ENCODE measurements at places on chromosomes 13 and 19.

- DNase-seq, result no peak
Observed at GRCh38 chr13:95129004-95129403, 172.2 kb downstream of the ABCC4 start.

GRCh38 chr19:20565321-20566018 is at the start of gene ZNF737:
Gene ZNF737 (minus strand): TSS chr19:20565781. CDS start chr19:20565640, 141 bp downstream.
- peak; percentile 96 for DNase-seq

DNA sequence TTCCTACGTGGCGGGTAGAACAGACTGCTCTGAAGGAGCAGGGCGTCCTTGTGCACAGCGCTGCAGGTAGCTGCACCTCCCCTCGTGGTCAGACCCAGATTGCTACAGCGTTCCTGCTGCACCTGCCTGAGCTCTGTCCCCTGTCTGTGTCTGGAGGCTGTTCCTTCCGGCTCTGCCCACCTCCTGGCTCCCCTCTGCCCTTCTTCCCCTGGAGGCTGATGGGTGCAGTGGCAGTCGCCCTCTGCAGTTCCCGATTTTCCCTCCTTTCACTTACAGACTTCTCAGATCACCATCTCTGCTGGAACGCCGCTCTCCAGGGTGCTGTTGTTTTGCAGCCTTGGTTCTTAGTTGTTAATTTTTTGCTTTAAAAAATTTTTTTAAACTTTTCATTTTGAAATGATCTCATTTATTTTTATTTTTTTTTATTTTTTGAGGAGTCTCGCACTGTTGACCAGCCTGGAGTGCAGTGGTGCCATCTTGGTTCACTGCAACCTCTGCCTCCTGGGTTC is 53.6 kb downstream of the SMARCA4 start:
- no peak for DNase-seq

DNA sequence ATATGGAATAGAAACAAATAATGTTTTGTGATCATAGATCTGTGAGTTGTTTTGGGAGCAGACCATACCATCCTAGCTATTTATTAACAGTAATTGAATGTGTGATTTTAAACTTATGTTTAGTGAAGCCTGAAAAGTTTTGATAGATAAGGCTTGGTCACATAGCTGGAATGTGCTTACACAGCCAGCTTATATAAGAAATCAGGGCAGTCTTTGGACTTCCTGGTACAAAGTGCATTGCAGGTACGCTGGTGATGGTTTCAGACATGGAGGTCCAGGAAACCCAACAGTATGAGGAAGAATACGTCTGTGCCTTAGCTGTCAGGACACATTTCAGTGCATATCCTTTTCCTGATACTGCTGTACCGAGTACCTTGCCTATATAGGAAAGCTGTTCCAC is 2316.2 kb upstream of the PCDH20 start:
- DNase-seq, result no peak

DNA sequence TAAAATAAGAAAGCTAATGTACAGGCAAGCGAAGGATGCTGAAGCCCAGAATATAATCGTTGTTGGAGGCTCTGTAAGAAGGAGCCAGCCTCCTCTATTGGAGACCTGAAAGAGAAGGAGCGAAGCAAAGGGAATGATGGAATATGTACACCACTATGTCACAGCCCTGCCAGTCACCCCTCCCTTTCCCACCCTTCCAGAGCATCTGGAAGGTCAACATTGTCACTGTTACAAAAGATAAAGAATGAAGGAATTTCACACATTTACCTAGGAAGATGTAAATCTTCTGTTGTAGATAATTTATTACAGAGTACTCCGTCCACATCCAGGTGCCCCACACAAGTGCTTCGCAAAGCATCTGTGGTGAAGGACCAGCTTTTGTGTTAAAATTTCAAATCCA is 39.7 kb upstream of the SACS start:
- DNase-seq, result no peak

GRCh38 chr13:36837354-36838092 is 18.5 kb downstream of the RFXAP start:
- DNase-seq, result no peak

- DNase-seq, result peak; percentile 85
Observed at GRCh38 chr13:76991432-76991795, 467 bp upstream of the CLN5 start.

GRCh38 chr19:35224681-35225571 is 3.6 kb downstream of the FAM187B start:
- DNase-seq, result no peak

- no peak for DNase-seq
Observed at GRCh38 chr13:77345150-77345780, 18.4 kb upstream of the MYCBP2 start.

GRCh38 chr19:49085020-49085867 is at the start of gene SNRNP70:
Gene SNRNP70 (plus strand): TSS chr19:49085451. CDS start chr19:49086415, 964 bp downstream.
- peak; percentile 99 for DNase-seq

DNA sequence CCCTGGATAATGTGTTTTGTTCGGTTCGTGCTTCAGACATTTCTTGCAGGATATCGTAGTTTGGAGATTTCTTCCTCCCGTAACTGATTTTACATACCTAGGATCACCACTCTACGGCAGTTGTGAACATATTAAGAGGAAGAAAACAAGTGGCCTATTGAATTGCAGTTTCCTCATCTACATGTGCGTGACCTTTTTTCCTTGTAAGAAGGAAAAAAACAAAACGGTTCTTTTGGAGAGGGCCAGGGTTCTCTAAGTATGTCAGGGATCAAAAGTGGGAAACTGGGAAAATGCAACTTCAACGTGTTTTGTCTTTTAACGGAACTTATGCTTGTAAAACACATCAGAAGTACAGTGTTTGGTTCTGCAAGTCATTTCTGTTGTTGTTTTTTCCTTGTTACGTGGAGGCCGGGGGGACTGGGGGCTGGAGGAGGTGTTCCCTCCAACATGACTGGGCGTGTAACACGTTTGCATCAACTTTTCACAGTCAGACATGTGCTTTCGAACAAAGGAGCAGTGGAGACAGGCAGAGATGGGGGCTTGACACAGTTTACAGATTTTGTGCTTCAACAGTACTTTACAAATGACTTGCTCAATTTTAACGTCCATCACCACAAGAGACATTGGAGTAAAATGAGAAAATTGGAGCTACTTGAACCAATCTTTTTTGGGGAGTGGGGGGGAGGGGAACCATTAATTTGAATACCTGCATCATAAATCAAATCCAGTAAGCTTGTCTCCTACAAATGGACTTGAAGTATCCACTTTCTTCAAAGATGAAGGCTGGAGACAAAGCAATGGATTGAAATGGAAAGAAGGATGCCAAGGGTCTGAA is 3.8 kb downstream of the ZC3H4 start:
- DNase-seq, result peak; percentile 76

GRCh38 chr13:85772367-85772766 is 26.9 kb downstream of the SLITRK6 start:
- DNase-seq, result no peak

DNA sequence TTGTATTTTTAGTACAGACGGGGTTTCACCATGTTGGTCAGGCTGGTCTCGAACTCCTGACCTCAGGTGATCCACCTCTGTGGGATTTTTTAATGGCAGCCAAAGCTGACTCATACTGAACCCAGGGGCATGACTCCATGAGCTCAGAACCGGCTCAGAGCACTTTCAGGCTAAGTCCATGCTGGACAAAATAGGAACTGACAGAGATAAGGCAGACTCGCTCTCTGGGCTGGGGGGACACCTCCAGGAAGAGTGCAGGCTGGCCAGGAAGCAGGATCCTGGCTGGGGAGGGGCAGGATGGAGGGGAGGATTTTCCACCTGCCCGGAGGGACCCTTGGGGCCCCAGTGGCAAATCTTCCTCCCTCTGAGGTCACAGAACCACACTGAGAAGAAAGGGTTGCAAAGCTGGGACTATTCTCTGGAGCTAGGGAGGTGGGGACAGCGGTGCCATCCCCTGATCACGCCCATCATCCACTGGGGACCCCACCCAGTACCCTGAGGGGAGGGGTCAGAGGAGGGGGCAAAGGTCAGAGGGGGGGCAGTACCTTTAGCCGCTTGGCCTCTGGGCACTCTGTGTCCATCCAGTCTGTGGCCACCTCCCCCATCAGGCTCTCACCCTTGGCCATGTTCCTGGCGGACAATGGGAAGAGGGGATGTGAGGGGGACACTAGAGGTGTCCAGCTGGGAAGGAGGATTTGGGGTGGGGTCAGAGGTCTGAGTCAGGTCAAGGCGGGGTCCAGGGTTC is 31.1 kb downstream of the NOTCH3 start:
- DNase-seq, result no peak

- no peak for DNase-seq
Observed at GRCh38 chr13:112809332-112810315, 119.8 kb downstream of the ATP11A start.

DNA sequence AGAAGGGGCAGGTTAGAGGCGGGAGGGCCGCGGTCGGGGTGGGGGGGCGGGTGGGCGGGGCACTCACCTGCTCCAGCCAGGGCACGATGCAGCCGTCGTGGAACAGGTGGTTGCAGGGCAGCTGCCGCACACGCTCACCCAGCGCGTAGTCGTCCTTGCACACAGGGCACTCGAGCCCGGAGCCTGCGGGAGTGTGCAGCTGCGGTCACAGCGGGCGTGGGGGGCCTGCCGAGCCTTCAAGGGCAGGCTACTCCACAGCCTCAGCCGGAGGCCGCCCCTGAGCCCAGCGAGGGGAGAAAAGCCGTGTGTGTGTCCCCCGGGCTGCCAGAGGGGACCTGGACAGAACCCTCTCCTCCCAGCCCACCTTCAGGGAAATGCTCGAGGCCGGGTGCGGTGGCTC is 8.6 kb downstream of the FGF22 start:
- DNase-seq, result no peak

- no peak for DNase-seq
Observed at GRCh38 chr13:34555988-34556387, 386.1 kb upstream of the NBEA start.

- peak; percentile 17 for DNase-seq
Observed at GRCh38 chr19:35194012-35194984, 34.2 kb downstream of the FAM187B start.

- DNase-seq, result no peak
Observed at GRCh38 chr19:34974646-34975045, 10.6 kb upstream of the ZNF792 start.

DNA sequence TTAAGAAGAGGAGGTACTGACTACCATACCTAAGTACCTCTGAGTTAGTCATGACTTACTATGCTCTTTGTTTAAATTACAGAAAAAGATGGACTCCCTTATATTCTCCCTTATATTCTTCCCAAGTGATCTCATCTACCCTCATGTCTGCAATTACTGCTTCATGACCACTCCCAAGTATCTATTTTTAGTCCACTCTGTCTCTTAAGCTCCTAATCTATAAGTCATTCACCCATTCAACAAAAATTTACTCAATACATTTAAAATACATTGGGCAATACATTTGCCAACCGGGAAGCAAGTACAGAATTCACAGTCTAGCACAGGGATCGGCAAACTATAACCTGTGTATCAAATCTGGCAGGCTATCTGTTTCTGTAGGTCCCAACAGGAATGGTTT is 42.6 kb downstream of the KPNA3 start:
- no peak for DNase-seq

DNA sequence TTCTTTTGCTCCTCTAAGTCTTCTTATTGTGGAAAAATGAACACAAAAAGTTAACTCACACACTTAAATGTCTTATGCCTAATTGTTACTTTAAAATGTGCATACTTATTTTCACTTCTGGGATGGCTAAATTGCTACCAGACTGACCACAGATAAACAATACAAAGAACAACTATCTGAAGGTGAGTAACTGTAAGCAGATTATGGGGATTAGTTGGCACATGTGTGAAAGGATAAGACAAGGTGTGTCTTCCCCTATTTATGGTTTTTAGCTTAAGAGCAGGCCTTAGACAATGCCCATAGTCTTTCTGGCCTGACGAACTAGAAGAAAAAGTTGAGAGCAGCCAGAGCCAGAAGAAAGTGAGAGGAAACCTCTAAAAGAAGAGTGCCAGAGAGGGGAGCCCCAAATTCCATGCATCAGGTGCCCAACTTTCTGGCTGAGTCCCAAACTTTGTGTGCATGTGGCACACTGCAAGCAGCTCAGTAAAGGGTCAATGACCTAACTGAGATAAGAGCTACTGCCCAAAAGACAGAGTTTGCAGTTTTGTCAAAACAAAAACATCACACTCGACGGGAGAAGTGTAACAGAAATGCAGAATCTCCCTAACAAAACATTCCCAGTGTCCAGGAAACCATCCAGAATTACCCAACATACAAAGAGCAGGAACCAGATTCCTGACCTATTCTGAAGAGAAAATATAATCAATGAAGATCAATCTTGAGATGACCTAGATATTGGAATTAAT is 375.4 kb downstream of the KCNRG start:
- no peak for DNase-seq

DNA sequence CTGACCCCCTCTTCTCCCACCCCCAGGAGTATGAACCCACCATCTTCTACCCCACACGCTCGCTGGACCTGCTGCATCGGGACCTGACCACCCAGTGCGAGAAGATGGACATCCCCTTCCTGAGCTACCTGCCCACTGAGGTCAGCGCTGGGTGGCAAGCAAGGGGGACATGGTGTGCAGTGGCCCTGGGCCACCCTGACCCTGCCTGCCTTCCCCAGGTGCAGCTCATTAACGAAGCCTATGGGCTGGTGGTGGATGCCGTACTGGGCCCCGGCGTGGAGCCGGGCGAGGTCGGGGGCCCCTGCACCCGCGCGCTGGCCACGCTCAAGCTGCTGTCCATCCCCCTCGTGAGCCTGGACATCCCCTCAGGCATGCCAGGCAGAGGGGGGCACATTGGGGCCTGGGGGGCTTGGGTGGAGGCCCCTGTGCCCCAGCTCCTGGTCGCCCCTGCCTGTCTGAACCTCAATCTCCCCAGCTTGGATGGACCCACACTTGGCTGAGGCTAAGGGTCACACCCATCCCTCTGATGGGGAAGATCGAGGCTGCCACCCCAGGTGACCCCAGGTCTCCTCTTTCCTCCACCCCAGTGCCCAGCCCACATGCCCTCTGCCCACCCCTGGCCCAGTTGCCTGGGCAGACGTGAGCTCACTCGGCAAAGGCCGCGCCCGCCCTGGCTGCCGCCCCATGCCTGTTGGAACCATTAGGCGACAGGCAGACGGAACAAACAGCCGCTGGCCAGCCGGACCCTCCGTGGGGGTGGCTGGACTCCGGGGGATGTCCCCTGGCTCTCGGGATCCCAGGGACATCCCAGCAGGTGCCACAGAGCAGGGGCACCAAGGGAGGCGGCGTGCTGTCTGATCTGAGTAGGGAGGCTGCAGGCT is 2.5 kb upstream of the CILP2 start:
- no peak for DNase-seq

Measured in activated CD8-positive, alpha-beta T cell treated with anti-CD3 and anti-CD28 coated beads, Interleukin-2, amount 10 ng/mL, durations not matched to agents 7 days and 5 days (primary cell).